ENCODE measurements at places on chromosomes 16 and 17. TPM values are rescaled to one million over a fixed set of nuclear protein-coding genes. Genes with fewer than 3 reads are reported as not detected.

NGFR gene
- total RNA-seq, result 0.13 TPM

ACSM5 gene
- 1.3 TPM for total RNA-seq

TPSG1 gene
- not detected for total RNA-seq

HEATR9 gene
- total RNA-seq, result not detected

WNT9B gene
- total RNA-seq, result not detected

TUBG1 gene
- total RNA-seq, result 201 TPM

TEKT1 gene
- not detected for total RNA-seq

All from mesangial cell (primary cell).